ENCODE measurements at places on chromosomes 7 and 10.

DNA sequence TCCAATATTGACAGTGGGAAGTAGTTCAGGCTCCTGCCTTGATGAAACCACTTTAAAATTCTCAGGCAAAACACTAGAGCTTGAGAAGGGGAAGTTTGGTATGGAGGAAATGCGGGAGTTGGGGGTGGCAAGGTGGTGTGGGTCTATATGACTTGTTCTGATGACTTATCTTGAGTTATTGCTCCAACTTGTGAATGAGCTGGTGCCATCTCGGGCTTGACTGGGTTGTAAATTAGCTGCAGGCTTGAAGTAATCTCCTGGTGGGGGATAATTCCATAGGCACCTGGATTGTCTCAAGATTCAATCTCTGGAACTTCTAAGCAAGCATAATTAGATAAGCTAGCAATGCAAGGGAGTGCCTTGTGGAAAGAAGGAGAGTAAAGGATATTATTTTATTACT, 29.0 kb downstream of the MRPL32 start:
- no peak for DNase-seq

- DNase-seq: no peak
These were observed 107.0 kb upstream of the KCTD7 start for GRCh38 chr7:66521675-66522074.

GRCh38 chr7:143979359-143979758, 20.8 kb upstream of the OR6B1 start:
- DNase-seq: no peak

DNA sequence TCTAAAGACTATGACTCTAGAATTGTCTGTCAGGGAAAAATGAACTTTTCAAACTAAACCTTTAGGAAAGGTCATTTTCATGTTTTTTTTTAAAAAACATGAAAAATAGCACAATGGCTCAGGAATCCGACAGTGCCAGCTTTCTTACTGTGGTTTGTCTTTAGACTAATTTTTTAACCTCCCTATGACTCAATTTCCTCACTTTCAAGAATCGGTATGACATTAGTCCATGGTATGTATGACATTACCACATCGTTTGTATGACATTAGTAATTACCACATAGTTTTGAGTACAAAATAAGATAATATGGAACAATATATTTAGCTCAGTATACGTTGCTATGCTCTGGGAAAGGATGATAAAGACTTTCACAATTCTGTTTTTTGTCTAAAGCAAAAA, 383.2 kb downstream of the PTPRN2 start:
- no peak for DNase-seq

DNA sequence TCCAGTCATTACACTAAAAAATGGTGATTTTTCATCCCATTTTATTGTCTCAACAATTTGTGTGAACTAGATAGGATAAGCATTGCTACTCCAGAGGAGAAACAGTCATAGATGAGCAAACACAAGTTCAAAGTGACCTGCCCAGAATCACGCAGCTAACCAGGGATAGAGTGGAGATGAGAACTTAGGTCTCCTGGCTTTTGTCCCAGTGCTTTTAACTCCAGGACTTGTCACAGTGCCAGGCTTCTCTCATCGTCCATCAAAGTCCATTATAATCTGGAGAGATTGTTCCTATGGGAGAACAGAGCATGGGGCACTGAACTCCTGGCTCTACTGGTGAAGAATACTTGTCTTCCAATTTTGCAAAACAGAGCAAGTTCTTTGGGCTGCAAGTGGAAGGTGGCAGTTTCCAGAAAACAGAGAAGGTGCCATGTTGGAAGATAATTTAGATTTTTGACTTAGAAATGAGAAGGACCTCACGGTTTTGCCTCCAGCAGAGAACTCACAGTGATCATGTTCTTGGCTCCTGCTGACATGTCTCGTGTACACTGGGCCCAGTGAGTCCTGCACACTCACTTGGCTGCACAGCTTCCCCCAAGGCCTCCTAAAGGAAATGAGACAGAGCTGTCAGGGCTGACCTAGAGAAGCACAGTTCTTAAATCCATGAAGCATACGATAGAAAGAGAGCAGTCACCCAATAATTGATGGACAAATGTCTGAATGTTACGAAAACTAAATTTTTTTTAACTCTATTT, 322.9 kb upstream of the NRP1 start:
- DNase-seq: no peak

DNA sequence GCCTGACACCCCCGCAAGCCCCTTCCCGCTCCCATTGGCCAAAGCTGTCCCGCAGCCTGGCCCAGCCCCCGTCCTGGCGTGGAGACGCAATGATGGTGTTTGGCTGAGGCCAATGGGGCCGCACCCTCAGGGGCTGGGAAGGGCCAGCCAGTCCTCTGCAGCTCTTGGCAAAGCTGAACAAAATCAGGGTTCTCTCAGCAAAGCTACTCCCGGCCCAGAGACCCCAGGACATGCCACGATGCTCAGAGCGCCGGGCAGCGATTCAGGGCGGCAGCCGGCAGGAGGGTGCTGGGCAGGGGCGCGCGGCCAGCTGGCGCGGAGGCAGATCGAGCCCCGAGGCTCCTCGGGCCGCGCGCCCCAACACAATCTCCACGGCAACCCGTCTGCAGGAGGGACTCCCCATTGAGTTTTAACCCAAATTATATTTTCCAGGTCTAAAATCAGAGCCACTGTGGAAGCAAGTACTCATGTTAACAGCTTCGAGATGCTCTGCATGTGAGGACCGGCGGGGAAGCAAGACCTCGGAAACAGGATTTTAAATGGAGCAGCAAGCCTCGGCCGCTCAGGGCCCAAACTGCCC, 8.8 kb upstream of the CNPY1 start:
- DNase-seq: no peak

- DNase-seq: peak; percentile 86
These were observed 52.6 kb upstream of the CAPZA2 start for GRCh38 chr7:116809636-116810266.

GRCh38 chr10:69481811-69482524, 30.7 kb downstream of the TSPAN15 start:
- no peak for DNase-seq

GRCh38 chr10:94066411-94066810, 72.7 kb downstream of the PLCE1 start:
- no peak for DNase-seq

DNA sequence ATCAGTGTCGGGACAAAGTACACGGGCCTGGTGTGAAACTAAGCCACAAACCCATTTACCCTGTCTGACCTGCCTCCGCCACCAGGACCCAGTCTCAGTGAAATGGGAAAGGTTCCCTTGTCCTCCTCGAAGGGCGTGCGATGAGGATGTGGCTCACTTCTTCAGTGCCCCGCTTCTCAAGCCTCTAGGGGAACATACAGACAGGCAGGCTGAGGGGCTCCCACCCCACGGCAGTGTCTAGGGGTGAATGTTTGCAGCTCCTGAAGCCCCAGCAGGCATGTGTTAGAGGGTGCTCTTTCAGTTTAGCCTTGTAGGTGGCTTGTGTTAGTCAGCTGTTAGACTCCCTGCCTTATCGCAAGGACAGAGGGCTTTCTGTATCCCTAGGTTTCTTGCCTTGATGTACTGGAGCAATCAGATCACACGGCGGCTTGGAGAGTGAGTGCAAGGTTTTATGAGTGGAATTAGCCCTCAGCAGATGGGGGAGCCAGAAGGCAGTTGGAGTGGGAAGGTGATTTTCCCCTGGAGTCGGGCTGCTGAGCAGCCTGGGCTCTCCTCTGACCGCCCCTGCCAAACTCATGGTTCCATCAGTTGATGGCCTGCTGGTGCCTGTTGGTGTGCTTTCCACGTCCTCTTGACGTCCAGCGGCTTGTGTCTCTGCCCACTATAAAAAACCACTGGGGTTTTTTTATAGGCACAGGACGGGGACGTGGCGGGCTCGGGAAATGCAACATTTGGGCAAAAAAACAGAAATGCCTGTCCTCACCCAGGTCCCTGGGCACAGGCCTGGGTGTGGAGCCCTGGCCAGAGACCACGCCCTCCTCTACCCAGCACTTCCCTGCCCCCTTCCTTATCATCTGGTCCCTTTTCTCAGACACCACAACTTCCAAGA, 759 bp downstream of the NUDT1 start:
- no peak for DNase-seq

- DNase-seq: no peak
These were observed 482 bp downstream of the CCDC6 start for GRCh38 chr10:59905731-59906416.

DNA sequence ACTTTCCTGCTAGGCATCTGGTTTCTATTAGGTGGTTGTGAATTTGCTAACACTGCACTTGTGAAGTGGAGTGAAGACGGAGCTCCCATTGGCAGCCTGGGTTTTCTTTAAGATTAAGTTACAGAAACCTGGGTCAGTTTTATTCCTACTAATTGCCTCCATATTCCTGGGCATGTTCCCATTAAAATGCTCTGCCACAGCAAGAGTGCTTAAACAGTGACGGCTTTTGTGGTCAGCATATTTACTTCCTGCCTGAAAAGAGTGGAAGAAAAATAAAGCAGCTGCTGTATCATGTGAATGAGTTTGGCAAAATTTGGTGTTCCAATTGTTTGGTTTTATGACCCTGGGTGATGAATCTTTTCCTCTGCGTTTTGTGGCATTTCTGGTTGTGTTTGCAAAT, 96.9 kb upstream of the PLXDC2 start:
- DNase-seq: peak; percentile 88

DNA sequence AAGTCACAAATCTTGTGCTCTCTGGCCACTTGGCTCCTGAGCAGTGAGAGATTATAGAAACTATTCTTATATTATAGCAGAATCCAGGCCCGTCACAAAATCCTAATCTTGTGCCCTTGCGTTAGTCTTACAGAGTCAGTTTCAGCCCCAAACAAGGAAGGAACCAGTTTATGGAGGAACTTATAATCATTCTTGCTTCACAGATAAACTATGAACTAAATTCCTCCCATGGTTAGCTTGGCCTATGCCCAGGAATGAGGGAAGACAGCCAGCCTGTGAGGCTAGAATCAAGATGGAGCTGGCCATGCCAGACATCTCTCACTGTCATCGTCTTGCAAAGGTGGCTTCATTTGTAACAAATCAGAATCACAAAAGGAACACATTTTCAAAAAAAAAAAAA, 199.7 kb upstream of the PITRM1 start:
- DNase-seq: no peak

- no peak for DNase-seq
These were observed 91.1 kb downstream of the CH25H start for GRCh38 chr10:89115876-89116627.

DNA sequence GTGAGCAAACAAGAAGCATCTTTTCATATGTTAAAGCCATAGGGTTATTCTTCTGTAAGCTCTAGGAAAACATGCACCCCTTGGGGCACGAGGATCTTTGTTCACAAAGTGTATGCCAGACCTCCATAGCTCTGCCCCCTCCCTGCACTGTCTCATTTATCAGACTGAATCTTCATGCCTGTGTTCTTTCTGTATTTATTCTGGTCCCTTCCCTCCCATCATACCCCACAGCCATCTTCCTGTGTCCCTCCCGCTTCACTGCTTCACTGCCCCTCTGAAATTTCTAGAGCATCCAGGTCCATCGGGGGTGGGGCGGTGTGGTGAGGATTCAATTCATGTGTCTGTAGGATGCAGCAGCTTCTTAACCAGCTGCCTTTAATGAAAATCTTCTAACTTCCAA, 7.5 kb downstream of the EPHB6 start:
- no peak for DNase-seq

GRCh38 chr10:49000437-49001398, 61.1 kb upstream of the LRRC18 start:
- DNase-seq: no peak

- DNase-seq: no peak
These were observed 63.0 kb downstream of the PAPSS2 start for GRCh38 chr10:87722716-87723115.

DNA sequence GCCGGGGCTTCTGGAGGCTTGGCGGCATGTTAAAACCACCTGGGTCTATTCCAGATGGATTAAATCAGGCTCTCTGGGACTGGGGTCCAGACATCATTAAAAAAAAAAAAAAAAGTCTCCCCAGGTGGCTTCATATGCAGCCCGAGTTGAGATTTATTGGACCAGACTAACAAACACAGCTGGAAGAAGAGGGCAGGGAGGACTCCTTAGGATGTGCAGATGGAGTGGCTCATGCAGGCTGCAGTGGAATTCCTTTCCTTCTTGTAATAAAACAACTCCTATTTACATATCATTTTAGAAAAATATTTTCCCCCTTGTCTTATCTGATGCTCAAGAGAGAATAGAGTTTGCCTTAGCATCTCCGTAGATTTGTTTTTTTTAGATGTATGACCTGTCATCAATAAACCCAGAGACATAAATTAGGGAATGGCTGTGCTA, 238.1 kb downstream of the CAMK1D start:
- no peak for DNase-seq

GRCh38 chr7:133936074-133936473, 191.1 kb upstream of the LRGUK start:
- no peak for DNase-seq

GRCh38 chr10:62625484-62625883, 179.0 kb upstream of the ADO start:
- DNase-seq: no peak

DNA sequence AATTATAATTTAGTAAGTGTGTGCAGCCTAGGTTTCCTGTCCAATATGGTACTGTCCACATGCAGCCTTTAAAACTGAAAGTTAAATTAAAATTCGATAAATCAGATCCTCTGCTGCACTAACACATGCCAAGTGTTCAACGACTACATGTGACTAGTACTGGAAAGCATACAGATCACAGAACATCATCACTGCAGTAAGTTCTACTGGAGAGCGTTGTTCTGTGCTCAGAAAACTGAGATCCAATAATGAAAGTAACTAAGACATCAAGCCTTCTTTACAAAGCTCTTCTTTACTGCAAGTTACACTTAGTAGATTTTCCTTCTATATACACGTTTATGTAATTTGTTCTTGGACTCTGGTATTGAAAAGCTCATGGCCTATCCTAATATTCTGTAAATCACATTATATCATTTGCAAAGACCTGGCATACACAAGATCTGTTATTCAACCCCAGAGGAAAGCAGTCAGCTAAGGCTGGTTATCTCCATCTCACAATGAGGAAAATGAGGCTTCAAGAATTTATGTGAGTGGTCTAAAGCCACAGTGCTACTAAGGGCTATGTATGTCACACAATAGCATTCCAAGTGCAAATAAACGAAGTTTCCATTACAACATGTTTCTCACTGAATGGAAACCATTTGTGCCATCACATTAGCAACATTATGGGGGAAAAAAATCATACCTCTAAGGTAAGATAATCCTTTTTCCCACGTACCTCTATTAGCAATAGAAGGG, 77.6 kb downstream of the VPS41 start:
- DNase-seq: no peak

GRCh38 chr7:95446618-95447017, 11.8 kb upstream of the PON2 start:
- no peak for DNase-seq

GRCh38 chr10:112986544-112987190, 36.6 kb downstream of the TCF7L2 start:
- no peak for DNase-seq

GRCh38 chr7:130486954-130487436, 4.9 kb upstream of the MEST start:
- no peak for DNase-seq

DNA sequence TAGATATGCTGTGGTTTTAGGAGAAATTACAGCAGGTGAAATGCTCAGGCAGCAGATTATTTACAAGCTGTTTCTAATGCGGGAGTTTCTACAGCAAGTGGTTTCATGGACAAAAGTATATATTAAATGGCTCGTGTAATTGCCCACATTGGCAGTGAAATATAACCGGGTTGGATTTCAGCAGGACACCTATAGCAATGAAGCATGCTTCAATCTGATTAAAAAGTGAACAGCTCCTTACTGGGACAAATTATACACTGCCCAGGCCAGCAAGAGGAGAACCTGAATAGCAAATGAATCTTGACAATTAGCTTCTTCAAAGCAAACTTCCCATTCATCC, 35.2 kb upstream of the LYZL1 start:
- DNase-seq: no peak
